ENCODE measurements at places on chromosomes 16 and 17.

- DNase-seq, result no peak
Observed at GRCh38 chr17:4605826-4606225, 21.5 kb downstream of the SMTNL2 start.

DNA sequence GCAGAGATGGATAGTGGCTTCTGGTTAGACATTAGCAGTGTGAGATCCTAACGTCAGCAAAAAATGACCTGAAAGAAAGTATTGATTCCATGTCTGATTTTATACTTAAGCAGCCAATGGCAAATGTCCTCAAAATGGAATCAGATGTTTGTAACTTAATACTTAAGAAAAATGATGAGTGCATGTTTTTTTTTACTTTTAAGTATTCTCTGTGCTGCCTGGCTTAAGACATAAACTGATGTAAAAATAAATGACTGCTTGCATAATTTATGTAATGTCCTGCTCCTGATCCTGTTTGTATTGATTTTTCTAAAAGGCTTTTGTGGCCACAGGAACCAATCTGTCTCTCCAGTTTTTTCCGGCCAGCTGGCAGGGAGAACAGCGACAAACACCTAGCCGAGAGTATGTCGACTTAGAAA, 7.4 kb downstream of the CBFB start:
- no peak for DNase-seq

DNA sequence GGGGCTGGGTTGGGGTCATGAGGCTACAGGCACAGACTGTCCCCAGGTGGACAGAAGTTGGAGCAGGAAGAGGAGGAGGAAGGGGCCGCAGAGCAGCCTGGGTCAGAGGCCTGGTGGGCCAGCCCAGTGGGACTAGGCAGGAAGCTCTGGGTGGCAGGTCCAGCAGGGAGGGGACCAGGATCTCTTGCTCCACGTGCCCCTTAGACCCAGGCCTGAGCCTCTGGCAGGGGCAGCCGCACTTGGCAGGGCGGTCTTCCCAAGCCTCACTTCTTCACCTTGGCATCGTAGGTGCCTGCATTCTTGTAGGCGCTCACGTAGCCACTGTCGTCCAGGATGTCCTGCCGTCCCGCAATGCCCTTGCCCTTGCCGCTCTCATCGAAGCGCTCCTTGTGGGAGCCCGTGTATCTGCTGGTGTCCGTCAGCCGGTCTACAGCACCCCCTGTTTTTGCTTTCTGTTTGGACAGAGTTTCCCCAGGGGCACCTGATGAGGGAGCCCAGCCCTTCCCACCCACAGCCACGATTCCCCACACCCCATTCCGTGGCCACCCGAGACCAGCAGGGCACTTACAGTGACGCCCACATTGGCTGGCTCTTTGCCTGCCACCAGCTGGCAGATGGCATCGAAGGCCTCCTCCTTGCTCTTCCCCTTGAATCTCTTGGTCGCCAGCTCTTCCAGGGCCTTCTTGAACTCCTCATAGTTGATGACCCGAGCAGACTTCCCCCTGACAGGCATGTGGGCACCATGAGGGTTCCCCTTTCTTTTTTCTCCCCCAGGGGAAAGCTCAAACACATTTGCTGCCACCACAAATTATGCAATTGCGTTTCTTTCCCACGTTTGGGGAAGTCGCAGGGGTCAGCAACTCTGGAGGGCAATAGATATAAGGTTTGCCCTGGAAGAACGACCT, 3.1 kb downstream of the TPPP3 start:
- no peak for DNase-seq

GRCh38 chr17:52298881-52299280, 140.4 kb upstream of the CA10 start:
- no peak for DNase-seq

DNA sequence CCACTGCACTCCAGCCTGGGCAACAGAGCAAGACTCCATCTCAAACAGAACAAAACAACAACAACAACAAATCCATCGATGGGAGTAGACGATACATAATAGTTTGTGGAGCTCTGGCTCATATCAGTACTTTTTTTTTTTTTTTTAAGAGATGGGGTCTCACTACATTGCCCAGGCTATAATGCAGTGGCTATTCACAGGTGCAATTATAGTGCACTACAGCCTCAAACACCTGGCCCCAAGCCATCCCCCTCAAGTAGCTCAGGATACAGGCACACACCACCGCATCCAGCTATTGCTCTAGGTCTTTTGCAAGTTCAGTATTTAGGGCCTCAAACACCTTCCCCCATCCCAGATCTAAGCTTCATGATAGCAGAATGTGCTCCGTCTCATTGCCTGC, 110.6 kb downstream of the KATNIP start:
- DNase-seq, result no peak

- DNase-seq, result no peak
Observed at GRCh38 chr17:61755078-61755477, 108.2 kb downstream of the BRIP1 start.

DNA sequence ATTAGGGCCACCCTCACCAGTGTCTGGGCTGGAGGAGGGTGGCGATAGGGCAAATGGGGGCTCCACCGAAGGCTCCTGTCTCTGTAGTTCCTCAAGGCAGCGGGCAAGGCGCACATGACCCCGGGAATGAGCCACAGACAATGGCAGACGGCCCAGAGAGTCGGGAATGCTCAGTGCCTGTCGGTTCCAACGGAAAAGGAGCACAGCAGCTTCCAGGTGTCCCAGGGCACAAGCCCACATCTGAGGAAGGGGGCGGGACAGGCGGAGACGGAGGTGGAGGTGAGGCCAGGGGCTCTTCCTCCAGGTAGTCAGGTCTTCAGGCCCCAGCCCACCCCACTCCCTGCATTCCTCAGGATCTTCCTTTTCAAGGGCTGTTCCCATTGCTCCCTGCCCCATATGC, 5.1 kb upstream of the SPAG7 start:
- DNase-seq, result no peak

- DNase-seq, result peak; percentile 80
Observed at GRCh38 chr17:81514739-81515529, 2.3 kb upstream of the ACTG1 start.
